ENCODE measurements at places on chromosomes 2 and 18.
A peak's percentile ranks its signal among the peaks of the same experiment; 100 is the strongest.

DNA sequence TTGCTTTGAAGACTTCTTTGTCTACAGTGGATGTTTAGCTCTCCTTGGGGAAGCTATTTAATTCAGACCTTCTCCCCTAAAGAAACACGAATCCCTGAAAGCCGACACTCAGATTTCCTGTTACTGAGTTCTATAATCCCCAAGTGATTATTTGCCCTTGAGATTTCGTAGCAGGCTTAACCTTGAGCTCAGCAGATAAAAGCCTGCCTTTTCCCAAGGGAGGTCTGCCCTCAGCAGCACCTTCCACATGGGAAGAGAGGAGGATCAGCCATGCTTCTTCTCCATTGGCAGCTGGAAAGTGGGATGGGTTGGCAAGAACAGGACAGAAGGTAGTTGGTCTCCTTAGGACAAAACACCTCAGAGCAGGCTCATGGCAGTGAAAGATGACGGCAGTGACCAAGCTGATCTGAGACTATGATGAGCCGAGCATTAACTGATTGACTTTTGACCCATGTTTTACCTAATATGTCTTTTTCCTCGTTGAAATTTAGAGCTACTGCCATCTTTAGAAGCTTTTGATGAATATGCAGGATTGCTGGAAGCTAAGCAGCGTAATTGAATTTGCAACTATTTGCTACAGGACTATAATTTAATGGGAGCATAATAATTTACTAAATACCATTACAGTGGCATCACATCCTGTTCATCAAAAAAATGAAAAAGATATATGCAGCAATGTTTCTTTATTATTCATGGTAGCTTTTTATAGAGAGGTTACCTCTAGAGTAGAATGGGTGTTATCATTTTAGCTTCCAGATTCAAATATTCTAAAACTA lies 511.1 kb upstream of the ID2 start:
- no peak for DNase-seq

- no peak for DNase-seq
Observed at GRCh38 chr2:207928079-207928478, 97.2 kb downstream of the PLEKHM3 start.

GRCh38 chr18:11149441-11150270 lies at the start of gene PIEZO2:
PIEZO2 (minus strand) TSS chr18:11149569; CDS start chr18:11148588, 981 bp downstream.
- no peak for DNase-seq

- DNase-seq: no peak
Observed at GRCh38 chr2:162199913-162200312, 43.3 kb downstream of the FAP start.

GRCh38 chr18:35524226-35524625 lies 26.5 kb upstream of the INO80C start:
- DNase-seq: no peak

DNA sequence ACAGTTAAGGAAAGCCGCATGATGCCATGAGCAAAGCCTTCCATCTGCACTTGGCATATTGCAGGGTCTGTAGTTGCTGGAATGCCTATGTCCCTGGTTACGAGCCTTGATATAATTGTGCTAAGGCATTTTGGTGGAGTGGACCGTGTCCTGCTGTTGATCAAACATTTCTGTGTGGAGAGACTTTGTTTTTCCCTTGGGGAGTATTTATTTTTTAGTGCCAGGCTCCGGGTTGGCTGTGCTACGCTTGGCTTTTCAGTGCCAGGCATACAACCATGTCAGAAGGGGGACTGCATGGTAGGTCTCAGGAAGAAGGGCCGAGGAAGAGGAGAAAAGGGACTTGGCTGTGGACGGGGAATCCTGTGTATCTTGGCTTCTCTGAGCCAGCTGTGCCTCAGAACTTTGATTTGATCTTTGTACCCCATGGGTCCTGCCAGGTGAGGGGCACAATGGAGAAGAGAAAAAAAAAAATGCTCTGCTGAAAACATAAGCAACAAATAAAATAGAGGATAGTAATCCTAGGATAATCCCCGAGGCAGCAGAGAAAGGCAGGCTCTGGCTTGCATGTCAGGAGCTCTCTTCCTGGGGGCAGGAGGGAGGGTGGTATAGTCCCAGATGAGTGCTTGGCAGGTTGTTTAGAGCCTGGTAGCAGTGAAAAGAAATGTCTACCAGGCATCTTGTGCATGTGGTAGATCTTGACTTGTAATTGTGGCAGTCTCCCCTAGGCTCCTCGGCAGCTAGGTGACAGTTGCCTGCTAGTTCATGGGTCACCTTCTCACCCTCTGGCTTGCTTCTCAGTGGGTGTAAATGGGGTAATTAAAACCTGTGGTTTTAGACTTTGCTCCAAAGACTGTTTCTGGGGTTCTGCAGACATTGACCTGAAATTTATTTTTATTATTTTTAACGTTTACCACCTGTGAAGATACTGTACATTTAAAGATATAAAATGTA lies 233.0 kb downstream of the NEDD4L start:
- DNase-seq: no peak

DNA sequence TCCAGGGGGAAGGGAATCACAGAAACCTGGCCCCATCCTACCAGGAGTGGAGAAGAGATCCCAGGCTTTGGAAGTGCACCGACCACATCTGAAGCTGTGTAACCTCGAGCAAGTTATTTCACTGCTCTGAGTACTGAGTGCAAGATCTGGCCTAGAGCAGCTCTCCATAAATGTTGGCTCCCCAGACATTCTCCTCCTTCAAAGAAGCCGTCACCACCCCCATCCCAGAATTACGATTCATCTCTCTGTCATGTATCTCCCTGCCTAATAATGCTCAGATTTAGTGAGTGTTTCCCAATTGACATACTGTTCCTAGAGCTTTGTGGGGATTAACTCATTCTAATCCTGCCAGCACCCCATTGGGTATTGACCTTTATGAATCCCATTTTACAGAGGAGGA lies 51.7 kb downstream of the TNS1 start:
- DNase-seq: no peak

- no peak for DNase-seq
Observed at GRCh38 chr18:52874774-52875173, 534.8 kb downstream of the DCC start.

GRCh38 chr2:74939919-74940812 lies 18.3 kb upstream of the POLE4 start:
- DNase-seq: no peak

GRCh38 chr2:230447455-230448451 lies 31.8 kb downstream of the SP100 start:
- DNase-seq: no peak

DNA sequence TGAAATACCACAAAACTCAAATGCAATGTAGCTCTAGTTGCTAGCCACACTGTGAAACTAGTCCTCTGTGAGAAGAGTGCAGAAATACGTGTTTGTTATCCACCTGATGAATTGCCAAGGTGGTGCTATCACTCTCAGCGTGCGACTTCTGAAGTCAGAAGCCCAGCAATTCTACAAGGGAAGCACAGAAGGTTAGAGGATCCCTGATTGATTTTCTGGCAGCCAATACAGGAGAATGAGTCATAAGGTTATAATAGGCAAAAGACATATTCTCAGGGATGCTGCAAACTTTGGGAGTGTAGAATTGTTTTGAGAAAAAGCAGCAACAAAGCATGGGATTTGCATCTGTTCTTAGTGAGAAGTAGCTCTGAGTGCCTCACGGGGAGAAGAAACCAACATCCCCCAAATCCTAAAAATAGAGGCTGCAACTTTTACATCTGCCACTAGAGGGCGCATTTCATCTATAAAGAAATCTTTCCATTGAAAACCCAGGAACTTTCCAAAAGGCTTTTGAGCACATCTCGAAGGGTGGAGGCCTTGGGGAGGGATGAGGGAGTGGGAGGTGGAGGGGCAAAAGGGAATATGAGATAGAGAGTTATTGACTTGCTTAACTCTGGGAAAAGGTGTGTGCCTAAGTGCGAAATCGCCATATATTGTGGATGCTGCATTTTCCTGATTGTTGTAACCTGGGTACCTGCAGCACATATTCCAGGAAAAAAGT lies 78.0 kb downstream of the TMEM182 start:
- peak; percentile 36 for DNase-seq

DNA sequence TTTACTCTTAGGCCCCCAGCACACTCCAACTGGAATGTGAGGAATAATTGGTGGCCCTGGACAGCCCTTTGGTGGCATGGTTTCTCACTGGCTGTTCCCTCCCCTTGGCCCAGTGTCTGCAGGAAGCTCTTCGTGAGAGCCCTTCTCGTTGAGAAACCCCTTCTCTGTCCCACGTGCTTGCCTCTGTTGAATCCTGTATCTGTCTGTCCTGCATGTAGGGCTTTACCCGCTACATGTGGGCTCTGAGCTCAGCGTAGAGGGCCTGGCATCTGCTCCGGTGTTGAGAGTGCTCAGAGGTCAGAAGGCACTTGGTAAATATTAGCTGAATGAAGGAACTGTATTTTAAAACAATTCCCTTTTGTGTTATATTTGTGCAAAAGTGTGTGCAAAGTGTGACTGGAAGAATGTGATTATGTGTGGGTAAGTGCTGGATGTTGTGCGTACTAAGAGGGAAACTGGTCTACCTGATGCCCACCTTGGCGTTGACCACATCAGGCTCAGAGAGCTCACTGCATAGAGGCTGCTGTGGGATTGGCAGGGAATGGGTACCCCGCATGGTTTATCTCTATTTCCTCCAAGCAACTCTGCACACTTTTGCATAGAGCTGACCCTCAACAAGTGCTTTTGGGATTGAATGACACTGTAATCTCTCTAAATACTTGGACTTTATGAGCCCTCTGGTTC lies 40.0 kb downstream of the RNF144A start:
- DNase-seq: no peak

GRCh38 chr2:352696-353095 lies 64.8 kb upstream of the ALKAL2 start:
- no peak for DNase-seq

GRCh38 chr2:139218181-139218580 lies 438.0 kb upstream of the NXPH2 start:
- no peak for DNase-seq

GRCh38 chr2:66699793-66700676 lies 265.1 kb downstream of the MEIS1 start:
- DNase-seq: no peak

GRCh38 chr2:66273933-66274490 lies 160.9 kb upstream of the MEIS1 start:
- DNase-seq: no peak

DNA sequence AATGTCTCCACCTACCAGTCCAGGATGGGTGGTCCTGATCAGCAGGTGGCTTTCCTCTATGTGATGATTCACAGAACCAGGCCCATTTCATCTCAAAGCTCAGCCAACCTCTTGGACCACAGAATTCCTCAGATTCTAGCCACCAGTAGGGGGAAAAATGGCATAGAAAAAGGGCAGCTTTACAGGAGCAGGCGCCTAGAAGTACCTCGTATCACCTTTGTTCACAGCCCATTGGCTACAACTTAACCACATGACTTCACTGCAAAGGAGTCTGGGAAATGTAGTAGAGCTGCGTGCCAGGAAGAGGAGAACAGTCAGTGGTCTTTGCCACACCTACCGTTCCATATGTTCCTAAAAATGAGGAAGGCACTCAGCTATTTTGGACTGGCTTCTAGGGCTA lies 62.8 kb upstream of the DTNA start:
- DNase-seq: no peak

GRCh38 chr2:42810971-42811811 lies 18.8 kb upstream of the HAAO start:
- peak; percentile 58 for DNase-seq

DNA sequence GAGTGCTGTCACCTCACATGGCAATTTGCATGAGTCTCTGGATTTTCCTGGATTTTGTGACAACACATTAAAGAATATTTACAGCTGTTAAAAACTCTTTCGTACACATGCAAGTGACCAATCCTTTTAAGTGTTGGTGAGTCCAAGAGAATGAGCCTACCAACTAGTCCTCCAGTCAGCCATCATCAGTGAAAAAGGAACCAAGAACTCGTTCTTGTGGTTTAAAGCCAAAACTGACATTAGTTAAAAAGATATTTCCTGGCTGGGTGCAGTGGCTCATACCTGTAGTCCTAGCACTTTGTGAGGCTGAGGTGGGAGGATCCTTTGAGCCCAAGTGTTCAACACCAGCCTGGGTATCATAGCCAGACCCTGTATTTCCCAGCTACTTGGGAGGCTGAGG lies 215.4 kb upstream of the ITGA4 start:
- peak; percentile 11 for DNase-seq

- DNase-seq: no peak
Observed at GRCh38 chr2:74735009-74735408, 81.0 kb downstream of the SEMA4F start.

- DNase-seq: no peak
Observed at GRCh38 chr18:63322206-63322605, 2.6 kb upstream of the BCL2 start.
